Activated CD4-positive, alpha-beta T cell treated with anti-CD3 and anti-CD28 coated beads, Interleukin-2, Interleukin-4, amounts not matched to agents 100 ng/mL and 50 ng/mL, durations not matched to agents 16 hours and 8 hours (primary cell): ENCODE measurements at places on chromosomes 16 and 17.

- DNase-seq = peak; percentile 80
Observed at GRCh38 chr16:67555795-67556212, 6.5 kb upstream of the CTCF start.

DNA sequence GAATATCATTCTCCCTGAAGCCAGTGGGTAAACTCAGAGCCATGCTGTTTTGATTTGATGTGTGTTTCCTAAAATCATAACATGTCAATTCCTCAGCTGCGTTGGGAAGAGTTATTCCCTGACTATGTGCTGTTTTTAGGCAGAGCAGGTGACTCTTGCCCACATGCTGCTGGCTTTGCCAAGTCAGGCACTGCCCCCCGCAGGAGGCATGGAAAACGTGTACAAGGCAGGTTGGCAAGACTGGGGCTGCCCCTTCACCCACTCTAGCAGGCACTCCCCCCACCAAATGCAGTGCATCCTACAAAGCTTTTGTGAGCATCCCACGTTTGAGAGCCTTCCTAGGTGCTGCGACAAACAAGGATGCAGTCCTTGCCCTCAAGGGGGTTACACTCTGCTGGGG, 38.3 kb upstream of the NAT9 start:
- DNase-seq = no peak

GRCh38 chr17:81814748-81815645, 11.0 kb downstream of the GCGR start:
- no peak for DNase-seq

GRCh38 chr17:65394811-65395472, 166.5 kb downstream of the AXIN2 start:
- DNase-seq = no peak

- no peak for DNase-seq
Observed at GRCh38 chr17:72948115-72948514, 144.4 kb downstream of the SLC39A11 start.

GRCh38 chr17:58360296-58361063, 8.5 kb upstream of the SUPT4H1 start:
- DNase-seq = no peak

GRCh38 chr17:42198897-42199296, 4.6 kb upstream of the GHDC start:
- no peak for DNase-seq

DNA sequence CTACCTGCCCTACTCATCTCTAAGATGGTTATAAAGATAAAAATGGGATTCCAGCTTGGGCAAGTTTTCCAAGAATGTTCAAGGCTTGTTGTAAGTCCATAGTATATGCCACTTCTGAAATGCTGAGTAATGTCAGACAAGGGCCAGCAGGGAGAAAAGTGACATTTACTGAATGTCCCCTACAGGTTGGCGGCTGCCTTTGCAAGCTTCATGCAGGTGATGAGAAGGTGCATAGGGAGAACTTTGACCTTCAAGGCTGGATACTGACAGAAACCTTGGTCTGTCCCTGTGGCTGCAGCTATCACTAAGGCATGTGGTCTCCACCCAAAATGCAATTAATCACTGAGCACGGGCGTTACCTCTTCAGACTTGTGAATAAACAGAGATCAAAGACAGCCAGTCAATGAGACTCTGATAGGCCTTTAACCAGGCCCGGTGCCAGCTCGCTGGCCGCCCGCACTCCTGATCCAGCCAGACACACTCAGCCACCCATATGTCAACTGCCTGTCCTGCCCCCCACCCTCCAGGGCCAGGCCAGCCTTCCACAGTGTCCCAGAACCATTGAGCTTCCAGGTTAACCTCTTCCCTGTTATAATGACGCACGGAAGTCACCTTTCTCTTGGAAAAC, 26.8 kb upstream of the AXIN2 start:
- DNase-seq = no peak

DNA sequence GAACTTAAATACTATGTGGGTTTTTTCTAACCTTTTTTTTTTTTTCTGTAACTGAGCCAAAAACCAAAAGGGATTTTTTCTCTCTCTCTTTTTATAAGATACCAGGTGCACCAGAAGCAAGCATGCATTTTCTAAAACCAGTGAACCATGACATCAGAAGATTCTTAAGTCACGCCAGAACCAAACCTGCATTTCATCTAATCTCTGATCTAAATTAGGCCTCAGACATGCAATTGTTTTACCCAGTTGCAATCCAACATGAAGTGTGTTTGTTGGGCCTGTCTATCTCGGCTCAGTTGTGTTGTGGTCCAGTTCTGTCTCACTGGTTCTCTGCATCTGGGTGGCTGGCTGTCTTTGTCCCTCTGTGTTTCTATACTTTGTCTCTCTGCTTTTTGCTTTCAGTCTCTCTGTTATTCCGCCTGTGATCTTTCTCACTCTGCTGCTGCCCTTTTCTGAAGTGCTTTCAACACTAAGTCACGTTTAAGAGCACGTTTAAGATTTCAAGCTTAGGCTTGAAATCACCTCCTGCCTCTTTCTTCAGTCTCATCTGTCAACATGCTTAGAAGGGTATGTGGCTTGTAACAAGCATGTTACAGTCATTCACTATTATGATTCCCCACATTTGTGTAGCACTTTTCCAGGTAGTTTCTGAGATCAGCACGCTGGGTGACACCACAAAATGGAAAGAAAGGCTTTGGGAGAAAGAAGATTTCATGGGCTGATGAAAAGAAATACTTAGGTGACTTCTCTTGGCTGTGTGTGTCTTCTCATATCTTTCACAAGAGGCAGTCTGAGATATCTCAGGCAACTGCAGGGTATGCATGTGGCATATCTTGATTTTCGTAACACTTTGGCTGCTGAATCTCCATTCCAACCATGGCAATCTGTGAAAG, 488.9 kb downstream of the SHISA9 start:
- DNase-seq = no peak

- no peak for DNase-seq
Observed at GRCh38 chr17:19381741-19382444, 3.6 kb downstream of the MAPK7 start.

DNA sequence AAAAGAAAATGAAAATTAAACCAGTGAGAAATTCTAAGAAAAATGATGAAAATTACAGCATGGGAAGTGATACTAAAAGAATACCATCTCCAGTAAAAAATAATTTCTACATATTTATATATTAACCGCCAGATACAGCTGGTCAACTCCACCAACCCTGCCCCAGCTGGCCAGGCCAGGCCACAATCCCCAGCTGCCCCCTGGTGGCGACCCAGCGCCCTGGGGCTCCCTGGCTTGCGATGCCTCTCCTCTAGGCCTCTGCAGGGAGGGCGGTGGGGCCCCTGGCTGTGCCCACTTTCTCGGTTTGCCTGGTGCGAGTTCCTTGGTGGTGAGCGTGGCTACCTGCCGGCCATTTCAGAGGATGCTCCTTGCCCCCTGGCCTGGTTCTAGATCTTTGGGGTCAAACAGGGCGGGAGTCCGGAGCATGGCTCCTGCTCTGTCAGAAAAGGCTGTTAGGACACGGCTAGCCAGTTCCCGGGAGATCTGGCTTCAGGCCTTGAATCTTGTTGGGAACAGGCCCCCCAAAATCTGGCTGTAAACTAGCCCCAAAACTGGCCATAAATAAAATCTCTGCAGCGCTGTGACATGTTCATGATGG, 14.5 kb downstream of the GLIS2 start:
- peak; percentile 64 for DNase-seq

GRCh38 chr16:80437707-80438106, 103.1 kb upstream of the DYNLRB2 start:
- no peak for DNase-seq
